ENCODE measurements at places on chromosomes 11 and 22. TPM values are rescaled to one million over a fixed set of nuclear protein-coding genes. Genes with fewer than 3 reads are reported as not detected.

SEPTIN3 gene
- 0.51 TPM for total RNA-seq

OTUB1 gene
- 85.0 TPM for total RNA-seq

SPTBN2 gene
- 0.81 TPM for total RNA-seq

MAPK11 gene
- 12.8 TPM for total RNA-seq

TPBGL gene
- total RNA-seq: 0.09 TPM

SERHL2 gene
- total RNA-seq: 1.4 TPM

TBX1 gene
- not detected for total RNA-seq

All from CD8-positive, alpha-beta memory T cell (primary cell).